ENCODE measurements at places on chromosomes 6 and 20. TPM values are rescaled to one million over a fixed set of nuclear protein-coding genes. Genes with fewer than 3 reads are reported as not detected.

BPIFB1 gene
- total RNA-seq = not detected

GPX5 gene
- total RNA-seq = not detected

CNR1 gene
- 0.55 TPM for total RNA-seq

RRP36 gene
- total RNA-seq = 117 TPM

TP53TG5 gene
- total RNA-seq = not detected

DNA sequence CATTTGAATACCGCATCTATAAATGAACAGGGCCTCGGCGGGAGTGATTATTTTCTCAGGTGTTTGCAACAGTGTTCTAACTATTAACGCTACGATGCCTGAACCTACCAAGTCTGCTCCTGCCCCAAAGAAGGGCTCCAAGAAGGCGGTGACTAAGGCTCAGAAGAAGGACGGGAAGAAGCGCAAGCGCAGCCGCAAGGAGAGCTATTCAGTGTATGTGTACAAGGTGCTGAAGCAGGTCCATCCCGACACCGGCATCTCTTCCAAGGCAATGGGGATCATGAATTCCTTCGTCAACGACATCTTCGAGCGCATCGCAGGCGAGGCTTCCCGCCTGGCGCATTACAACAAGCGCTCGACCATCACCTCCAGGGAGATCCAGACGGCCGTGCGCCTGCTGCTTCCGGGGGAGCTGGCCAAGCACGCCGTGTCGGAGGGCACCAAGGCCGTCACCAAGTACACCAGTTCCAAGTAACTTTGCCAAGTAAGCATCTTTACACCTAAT lies 70.9 kb downstream of the HFE start:
- peaks cover 3% of the 10 kb centered on the region for H3K4me1 ChIP-seq
- peak overlapping the region; percentile 61 for H3K27ac ChIP-seq
- no peaks in the 10 kb centered on the region for H3K27me3 ChIP-seq
- peak overlapping the region; percentile 88 for H3K4me3 ChIP-seq

DNA sequence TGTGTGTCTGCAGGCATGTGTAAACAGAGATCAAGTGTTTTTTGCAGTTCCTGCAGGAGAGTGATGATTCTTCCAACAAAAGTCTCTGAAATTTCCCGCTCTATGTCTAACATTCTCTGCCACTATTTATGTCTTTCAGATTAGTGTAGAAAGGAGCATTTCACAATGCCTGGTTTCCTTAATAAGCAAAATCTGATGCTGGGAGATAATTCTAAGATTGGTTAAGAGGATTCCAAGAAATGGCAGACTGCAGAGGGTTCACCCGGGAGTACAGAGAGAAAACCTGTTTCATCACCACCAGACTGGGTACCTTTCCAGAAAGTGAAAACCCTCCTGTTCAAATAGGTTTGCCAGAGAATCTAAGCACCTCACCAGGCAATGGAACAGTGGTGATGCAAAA lies 62.7 kb downstream of the FOXC1 start:
- no peaks in the 10 kb centered on the region for H3K36me3 ChIP-seq
- H3K4me3 ChIP-seq = no peak overlapping the region

DNA sequence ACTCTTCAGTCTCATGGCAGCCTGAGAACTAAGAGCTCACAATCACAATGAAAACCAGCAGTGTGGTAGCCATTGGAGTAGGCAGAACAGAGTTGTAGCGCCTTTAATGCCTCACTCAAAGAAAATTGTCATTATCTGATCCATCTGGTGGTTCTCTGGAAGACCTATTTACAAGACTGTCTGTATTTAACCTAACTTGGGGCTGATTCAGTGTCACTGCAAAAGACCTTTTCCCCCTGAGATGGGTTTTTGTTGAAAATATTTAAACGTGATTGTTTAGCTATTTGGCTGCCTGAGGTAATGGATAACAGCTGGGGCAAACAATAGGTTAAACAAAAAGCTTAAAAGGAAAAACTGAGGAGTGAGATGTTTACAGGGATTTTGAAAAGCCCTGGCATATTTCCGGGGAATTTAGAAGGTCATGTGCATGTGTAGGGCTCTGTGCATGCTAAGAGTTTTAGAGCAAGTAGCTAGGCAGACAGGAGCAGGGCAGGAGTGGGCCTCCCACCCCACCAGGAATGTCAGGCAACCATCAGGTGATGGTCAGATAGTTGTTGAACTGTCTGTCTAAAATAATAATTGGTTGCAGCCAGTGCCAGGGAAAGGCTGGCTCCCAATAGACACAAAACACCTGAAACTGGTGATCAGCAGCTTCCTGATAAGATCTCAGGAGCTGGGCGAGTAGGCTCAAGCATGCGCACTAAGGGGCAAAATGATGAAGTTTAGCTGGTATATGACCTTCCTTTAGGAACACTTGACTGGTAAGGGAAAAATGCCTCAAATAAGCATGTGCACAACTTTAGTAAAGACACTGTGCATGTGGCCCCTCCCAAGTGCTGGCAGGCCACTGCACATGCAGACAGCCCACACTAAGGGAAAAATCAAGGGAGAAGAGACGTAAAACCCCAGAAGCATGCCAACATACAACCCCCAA lies 70.8 kb upstream of the AKIRIN2 start:
- H3K27ac ChIP-seq = no peak overlapping the region
- no peaks in the 10 kb centered on the region for H3K36me3 ChIP-seq
- no peaks in the 10 kb centered on the region for H3K4me1 ChIP-seq
- no peaks in the 10 kb centered on the region for H3K27me3 ChIP-seq

GRCh38 chr6:144613859-144614258 lies 328.7 kb downstream of the UTRN start:
- peak overlapping the region; percentile 20 for H3K27ac ChIP-seq
- peaks cover 2% of the 10 kb centered on the region for H3K36me3 ChIP-seq
- DNase-seq = no peak
- H3K27me3 ChIP-seq = no peaks in the 10 kb centered on the region
- H3K4me1 ChIP-seq = peaks cover 11% of the 10 kb centered on the region

DNA sequence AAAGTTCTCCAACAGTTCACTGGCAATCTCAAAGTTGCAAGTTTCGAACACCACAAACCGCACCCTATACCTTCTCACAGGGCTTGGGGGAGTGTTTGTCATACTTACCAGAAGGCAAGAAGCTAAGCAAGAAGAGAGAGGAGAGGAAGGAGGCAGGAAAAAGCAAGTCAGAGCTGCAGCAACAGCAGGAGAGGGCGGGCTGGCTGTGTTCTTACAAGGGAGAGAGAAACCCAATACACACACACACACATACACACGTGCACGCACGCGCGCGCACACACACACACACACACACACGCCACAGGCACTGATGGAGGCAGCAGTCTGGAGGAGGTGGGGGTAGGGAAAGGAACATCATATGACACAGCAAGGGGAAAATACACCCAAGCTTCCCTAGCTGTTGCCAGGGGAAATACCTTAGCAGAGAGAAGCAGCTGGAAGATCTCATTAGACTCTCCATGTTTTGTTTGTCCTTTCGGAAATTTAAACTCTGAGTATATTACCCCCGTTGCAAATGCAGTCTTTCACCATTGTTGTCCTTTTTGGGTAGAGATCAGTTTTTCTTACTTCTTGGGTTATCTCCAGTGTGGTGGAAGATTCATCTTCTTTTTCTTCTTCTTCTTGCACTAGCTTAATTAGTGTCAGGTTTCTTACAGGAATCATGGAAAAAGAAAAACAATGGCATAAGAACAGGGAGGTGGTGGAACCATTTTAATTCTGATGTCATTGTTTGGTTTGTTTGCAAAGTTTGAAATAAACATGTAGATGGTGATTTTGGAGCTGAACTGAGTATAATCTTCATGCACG lies at the start of gene TXLNB:
TSS of gene TXLNB (minus strand) at position 186 of the 807 bp plus-strand sequence. CDS start 3,099 bp downstream, outside the sequence.
- no peak within 1 kb of the TSS for H3K4me3 ChIP-seq
- H3K27me3 ChIP-seq = no peaks in the 10 kb centered on the region
- no peak within 1 kb of the TSS for H3K27ac ChIP-seq
- H3K36me3 ChIP-seq = no peaks in the 10 kb centered on the region

DNA sequence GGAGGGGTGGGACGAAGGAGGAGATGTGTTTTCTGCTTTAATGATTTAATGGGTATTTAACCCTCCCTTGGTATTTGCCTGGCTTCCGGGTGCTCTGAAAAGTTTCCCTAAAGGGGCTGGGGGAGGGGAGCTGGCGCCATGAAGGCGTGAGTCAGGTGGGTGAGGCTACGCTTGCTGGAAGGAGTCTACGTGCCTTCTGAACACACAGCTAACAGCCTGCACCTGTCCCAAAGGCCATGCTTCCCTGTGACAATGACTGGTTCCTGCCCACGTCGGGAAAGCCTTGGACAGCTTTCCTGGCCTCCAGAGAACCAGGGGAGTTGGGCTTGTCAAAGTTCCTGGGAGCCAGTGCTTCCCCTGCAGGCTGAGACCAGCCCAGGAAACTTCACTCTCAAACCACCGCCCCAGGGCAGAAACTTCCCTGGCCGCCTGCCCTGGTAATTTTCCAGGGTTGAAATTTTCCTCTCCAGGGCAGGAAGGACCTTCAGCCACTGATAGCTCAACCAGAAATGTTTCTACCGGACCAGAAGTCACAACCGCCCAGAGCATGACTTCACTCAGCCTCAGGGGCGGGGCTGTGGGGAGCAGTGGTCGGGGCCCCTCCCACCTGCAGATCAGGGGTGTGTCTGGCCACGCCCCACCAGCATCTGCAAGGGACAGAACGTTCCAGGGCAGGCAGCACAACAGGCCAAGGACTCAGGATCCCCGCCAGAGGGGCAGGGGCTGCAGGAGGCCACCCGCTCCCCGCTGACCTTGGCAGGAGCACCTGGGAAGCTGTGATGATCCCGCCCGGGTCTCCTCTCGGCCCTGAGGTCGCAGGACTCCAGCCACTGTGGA lies 18.6 kb upstream of the SLCO4A1 start:
- no peak overlapping the region for H3K4me3 ChIP-seq
- H3K36me3 ChIP-seq = no peaks in the 10 kb centered on the region
- no peaks in the 10 kb centered on the region for H3K27me3 ChIP-seq
- H3K4me1 ChIP-seq = peaks cover 2% of the 10 kb centered on the region
- peak; percentile 93 for DNase-seq
- no peak overlapping the region for H3K27ac ChIP-seq

GRCh38 chr20:22763257-22763906 lies 179.0 kb upstream of the FOXA2 start:
- no peaks in the 10 kb centered on the region for H3K4me1 ChIP-seq
- H3K4me3 ChIP-seq = no peak overlapping the region
- H3K36me3 ChIP-seq = no peaks in the 10 kb centered on the region
- H3K27me3 ChIP-seq = no peaks in the 10 kb centered on the region

DNA sequence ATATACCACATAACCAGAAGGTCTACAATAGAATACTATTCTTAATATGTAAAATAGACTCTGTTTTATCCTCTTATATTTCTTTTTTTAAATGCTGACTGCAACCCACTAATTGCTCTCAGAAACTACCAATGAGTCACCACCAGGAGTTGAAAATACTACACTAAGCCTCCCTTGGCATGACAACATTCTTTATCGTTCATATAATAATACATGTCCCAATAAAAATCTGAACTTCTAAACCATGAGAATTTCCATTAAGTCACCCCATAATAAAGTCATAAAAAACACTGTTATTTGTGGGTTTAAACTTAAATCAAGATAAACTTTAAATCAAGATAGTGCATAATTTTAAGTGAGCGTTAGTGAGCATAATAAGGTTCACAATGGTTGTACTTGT lies 4.2 kb downstream of the HACE1 start:
- H3K27me3 ChIP-seq = no peaks in the 10 kb centered on the region
- H3K4me3 ChIP-seq = no peak overlapping the region
- H3K27ac ChIP-seq = no peak overlapping the region
- no peaks in the 10 kb centered on the region for H3K4me1 ChIP-seq
- no peak for DNase-seq

DNA sequence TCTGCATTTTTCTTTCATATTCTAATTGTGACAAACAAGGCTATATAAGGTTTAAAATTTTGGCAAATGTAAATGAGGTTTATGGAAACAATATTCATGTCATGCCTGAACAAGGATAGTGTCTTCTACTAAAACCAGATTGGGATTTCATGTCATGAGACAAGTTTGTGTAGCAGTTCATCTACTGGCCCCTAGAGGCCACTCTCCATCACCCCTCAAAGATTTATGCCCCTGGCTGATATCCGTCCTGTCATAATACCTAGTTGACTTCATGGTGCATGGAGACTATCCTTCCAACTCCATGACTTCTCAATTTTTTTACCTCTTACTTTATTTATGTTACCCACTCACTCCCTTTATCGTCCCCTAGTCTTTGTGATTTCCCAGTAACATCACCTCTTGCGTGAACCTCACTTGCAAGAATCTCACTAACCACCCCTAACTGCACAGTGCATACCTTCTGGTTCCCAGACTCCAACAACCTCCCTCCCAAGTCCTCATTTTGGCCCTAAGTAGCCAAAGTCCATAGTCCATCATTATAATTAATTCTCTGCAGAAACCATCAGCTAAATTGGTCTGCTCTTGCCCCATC lies 179.8 kb downstream of the TASP1 start:
- H3K4me1 ChIP-seq = 0 out of 2 replicates have a peak, but pooled peaks cover 2% of the 10 kb centered on the region
- H3K27ac ChIP-seq = no peak overlapping the region
- H3K27me3 ChIP-seq = no peaks in the 10 kb centered on the region
- H3K36me3 ChIP-seq = peaks cover 3% of the 10 kb centered on the region
- DNase-seq = no peak

DNA sequence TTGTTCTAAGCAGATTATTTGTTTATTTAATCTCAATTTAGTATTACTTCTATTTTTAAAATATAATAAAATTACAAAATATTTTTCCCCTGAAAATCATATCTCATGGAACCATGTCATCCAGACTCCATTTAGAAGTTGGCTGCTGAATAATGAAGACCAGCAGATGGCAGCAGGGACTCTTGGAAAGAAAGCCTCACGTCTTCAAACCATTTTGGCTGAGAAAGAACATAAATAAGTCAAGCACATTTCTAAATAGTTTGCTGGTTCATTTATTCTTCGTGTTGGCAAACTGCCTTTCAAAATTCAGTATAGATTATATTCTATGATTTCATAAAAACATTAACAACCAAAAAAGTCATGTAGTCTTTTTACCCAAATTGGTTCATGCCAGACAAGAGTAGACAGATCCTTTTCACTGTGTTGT lies 71.7 kb downstream of the RCAN2 start:
- H3K27ac ChIP-seq = no peak overlapping the region
- DNase-seq = peak; percentile 31
- no peak overlapping the region for H3K4me3 ChIP-seq
- no peaks in the 10 kb centered on the region for H3K4me1 ChIP-seq
- H3K27me3 ChIP-seq = no peaks in the 10 kb centered on the region
- H3K36me3 ChIP-seq = no peaks in the 10 kb centered on the region

- H3K27me3 ChIP-seq = peaks cover 2% of the 10 kb centered on the region
- no peak overlapping the region for H3K27ac ChIP-seq
- no peak overlapping the region for H3K4me3 ChIP-seq
- no peak for DNase-seq
- no peaks in the 10 kb centered on the region for H3K4me1 ChIP-seq
These were observed 279.5 kb upstream of the SUPT3H start for GRCh38 chr6:45657226-45657625.

- no peaks in the 10 kb centered on the region for H3K27me3 ChIP-seq
- H3K4me3 ChIP-seq = no peak overlapping the region
- DNase-seq = no peak
- no peak overlapping the region for H3K27ac ChIP-seq
These were observed 58.3 kb upstream of the IYD start for GRCh38 chr6:150310539-150310938.

DNA sequence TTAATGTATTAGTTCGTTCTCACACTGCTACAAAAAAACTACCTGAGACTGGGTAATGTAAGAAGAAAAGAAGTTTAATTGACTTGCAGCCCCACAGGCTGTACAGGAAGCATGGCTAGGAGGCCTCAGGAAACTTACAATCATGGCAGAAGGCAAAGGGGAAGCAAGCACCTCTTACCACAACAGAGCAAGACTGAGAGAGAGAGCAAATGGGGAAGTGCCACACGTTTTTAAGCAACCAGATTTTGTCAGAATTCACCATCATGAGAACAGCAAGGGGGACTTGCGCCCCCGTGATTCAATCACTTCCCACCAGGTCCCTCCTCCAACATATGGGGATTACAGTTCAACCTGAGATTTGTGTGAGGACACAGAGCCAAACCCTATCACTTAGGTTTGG lies 70.8 kb upstream of the SRSF6 start:
- no peak overlapping the region for H3K4me3 ChIP-seq
- H3K27ac ChIP-seq = no peak overlapping the region
- H3K4me1 ChIP-seq = no peaks in the 10 kb centered on the region
- H3K36me3 ChIP-seq = no peaks in the 10 kb centered on the region
- no peaks in the 10 kb centered on the region for H3K27me3 ChIP-seq
- DNase-seq = no peak
